ENCODE measurements at places on chromosomes 2 and 18.

DNA sequence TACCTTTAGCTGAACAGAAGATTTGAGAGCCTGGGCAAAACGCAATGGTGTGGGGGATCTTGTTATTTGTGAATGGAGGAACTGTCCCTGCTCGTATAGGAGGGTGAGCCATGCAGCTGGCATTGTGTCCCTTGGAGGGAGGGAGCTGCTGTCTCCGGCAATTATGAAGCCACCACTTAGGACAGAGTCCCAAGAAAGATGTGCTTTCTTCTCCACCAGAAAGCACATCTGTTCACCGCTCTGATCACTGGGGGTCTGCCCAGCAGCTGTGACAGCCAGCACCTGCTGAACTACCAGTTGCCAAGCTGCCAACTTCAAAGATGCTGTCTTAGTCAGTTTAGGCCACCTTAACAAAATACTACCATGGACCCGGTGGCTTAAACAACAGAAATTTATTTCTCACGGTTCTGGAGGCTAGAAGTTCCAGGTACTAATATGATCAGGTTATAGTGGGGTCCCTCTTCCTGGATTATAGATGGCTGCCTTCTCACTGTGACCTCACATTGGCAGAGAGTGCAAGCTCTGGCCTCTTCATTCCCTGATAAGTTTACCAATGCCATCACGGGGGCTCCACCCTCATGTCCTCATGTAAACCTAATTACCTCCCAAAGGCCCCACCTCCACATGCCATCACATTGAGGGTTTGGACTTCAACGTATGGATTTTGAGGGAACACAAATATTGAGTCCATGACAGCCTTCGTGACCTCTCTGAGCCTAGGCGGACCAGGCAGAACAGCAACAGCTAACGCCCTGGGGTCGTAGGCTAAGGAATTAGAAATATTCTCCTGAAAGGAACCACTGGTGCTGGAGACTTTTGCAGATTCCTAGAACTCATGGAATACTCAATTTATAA is 148.3 kb downstream of the RHBDD1 start:
- no peak for DNase-seq

- no peak for DNase-seq
Measured at GRCh38 chr2:157853211-157853610, 22.9 kb downstream of the ACVR1 start.

DNA sequence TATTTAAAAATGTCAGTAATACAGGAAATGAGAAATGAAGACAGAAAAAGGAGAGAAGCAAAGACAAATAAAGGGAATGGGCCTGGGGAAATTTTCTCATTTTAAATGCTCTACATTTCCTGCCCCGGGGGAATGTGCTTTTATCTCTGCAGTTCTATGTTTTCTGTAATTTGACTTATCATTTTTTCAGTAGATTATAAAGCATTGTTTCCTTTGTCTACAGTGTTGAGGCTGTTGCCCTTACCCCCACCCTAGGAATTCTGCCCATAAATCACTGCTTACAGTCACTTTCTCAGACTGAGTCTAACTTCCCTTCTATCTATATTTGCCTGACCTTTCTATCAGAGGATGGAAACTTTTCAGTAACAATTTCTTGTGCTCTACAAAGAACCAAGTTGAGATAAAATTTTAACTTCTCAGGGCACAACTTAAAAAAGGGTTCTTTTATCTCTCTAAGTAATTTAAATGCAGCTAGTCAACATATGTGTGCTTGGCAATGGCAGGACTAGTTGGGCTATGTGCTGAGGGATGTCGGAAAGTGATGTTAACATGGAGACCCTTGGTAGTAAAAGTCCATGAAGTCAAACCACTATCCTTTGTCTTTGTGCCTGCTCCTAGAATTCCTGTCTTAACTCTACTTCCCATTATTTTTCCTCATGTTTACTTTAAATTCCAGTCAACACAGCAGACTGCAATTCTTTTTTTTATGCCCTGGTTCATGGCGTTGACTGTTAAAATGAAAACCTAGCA is 146.5 kb upstream of the MMADHC start:
- DNase-seq: no peak

DNA sequence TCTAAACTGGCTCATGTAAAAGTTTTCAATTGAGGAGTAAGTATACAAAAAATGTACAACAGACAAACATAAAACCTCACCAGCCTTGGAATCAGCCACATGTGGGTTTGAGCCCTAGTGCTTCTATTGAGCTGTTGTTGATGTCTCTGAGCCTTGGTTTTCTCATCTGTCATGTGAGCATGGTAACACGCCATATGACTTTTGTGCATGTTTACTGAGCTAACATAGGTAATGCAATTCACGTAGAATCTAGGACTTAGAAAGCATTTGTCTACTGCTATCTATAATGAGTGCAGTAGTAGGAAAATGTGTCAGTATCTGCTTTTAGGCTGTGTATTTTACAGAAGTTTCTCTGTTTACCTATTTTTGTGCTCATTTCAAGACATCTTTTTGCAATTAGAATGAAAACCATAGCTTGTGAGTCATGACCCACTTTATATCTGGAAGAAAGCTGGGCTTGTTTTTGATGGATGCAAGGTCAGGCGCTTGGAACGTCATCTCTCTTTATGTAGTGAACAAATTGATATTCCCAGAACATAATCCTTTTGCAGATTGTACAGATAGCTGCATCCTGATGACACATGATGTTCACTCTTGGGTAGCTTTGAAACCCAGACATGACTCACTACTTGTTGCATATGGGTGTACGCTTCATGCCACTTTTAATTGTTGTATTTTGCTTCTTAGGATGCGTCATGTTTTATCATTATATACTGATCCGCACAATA is 94.3 kb downstream of the RNF144A start:
- no peak for DNase-seq

DNA sequence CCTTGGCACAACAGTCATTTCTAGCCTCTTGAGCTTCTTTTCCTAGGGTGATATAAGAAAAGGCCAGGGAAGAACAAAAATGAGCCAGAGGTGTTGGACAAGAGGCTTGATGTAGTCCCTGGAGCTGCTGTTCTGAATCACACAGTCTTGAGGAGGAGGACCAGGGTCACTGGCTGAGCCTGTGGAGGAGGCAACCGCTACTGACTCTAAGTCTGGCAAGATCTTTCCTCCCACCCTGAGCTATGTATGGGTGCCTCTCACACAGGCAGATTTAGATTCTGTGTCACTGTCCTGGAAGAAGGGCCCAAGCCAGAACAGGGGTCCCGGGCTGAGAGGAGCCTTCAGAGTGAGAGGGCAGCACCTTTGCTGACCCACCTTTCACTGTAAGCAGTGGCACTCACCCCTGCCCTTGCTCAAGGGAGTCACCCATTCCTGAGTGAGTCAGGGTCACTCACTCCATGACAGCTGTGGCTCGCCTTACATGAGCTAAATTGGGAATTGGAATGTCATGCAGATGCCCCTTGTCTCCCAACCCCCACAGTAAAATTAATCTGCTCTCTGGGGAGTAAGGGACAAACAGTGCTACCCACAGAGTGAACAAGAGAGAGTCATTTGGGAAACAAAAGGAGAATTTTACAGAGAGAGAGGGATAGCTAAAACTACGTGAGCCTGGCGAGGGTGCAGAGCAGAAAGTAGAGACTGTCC is at the start of gene TRIM54:
Gene TRIM54, plus strand, starts transcription at position 575 of the 705 bp plus-strand sequence. CDS start 303 bp downstream, outside the sequence.
- DNase-seq: no peak

DNA sequence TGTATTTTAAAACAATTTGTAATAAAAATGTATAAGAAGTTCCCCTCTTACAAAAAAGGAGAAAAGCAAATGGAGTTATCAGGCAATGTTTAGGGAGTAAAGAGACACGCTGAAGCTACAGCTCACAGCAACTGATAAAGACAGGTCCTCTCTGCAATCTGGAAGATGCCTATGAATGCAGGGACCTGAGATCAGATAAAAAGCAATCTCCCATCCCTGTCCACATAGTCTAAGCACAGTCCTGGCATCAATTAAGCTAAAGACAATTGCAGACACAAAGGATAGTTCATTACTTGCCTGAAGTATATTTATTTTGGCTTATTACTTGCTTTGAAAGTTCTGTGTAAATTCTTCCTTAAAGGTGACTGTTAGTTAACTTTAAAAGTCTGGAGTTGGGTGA is 5.0 kb downstream of the EIF2AK3 start:
- DNase-seq: no peak

DNA sequence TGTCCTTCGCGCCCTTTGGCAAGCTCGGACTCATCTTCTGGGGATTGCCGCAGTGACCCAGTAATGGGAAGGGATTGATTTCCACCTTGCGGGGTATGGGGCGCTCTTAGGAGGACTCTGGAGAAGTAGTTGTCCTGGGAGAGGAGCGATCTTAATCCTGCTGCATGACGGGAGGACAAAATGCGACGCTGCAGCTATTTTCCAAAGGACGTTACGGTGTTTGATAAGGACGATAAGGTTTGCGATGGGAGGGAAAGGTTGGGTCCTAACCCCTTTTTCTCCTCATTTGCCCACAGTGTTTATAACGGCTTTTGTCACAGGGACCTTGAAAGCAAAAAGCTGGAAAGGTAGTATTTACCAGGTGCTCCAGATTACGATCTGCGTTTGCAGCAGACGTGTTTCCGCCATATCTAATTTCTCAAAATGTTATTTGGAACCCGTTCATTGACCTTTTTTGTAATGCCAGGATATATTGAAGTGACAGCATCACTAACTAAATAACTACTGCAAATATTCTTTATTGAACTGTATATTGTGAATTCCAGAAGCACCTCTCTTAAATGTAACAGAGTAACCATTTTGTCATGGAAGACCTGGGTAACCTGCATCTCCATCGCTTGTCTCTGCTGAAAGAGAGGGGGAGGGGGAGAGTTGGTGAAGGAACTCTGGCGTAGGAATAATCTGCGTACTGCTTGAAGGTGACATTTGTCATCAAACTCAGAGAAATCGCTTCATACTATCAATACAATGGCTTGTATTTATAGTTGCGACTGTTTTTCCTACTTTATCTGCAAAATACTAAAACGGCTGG is 590 bp downstream of the MDH1 start:
- peak; percentile 68 for DNase-seq

GRCh38 chr18:27049969-27050368 is 135.1 kb downstream of the CHST9 start:
- DNase-seq: no peak

DNA sequence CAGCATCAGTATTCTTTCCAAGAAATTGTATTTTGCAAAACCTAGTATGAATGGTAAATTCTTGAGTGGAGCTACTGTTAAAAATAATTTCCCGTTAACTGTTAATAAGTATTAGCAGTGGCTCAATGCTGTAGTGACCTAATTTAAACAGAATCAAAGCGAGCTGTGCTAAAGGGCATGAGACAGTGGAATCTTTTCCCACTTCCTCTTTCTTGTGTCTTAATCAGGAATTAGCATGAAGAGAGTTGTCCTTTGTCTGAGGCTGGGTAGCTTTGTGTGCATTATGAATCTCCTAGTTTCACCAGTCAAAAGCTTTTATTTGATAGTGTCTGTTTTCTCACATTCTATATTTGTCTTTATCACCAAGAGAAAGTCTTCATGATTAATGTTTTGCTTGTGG is 298.8 kb upstream of the GCFC2 start:
- no peak for DNase-seq

GRCh38 chr18:5895876-5896740 is 786 bp upstream of the TMEM200C start:
- peak; percentile 6 for DNase-seq

DNA sequence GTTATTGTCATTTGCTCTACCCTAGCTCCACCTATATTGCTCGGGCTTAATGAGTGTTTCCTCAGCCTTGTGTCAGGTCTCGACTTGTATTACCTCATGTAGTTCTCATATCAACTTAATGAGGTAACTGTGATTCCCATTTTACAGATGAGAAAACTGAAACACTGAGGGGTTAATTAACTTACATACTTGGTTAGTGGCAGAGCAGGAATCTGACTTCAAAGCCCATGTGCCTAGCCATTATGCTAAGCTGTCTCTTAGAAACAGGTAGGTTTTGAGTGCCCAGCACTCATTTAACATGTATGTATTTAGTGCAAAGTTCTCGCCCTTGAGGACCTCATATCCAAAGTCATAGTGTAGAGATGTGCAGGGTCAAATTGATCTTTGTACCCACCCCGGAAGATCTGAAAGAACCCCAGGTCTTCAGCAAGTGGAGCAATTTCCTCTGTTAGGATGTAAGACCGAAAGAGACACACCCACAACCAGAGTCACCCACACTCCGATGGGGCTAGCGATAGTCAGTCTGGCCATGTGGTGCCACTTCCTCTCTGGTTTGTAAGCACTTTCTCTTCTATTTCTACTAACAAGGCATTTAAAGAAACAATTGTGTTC is 121.0 kb upstream of the SLC39A10 start:
- DNase-seq: no peak

DNA sequence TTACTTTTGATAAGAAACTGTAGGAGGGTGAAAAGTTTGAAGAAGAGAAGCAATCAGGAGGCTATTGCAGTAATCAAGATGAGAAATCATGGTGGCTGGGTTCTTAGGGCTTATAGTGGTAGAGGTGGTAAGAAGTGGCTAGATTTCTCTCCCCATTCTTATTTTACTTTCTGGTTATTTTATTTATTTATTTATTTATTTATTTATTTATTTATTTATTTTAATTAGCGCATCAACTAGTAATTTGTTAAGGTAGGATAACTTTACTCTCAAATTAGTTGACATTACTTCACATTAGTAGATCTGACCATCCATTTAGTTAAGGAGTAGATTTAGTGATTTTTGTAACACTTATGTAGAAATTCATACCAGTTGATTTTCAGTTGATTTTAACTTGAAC is 77.4 kb downstream of the PIK3C3 start:
- no peak for DNase-seq

DNA sequence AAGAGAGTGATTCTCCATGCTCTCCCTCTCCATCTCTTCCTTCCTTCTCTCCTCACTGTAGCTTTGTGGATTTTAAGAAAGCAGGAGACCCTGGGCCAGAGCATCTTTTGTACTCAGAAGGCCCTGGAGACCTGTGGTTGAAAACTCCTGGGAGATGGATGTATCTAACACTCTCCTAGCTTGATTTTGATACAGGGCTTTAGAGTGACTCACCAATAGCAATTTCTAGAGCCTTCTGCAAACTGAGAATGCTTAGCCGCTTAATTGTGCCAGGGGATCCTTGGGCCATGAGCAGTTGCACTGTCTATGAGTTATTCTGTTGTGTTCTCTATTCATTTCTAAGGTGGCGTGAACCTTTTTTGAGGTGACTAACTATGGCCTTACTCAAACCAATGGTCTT is 17.7 kb downstream of the HOXD1 start:
- no peak for DNase-seq

DNA sequence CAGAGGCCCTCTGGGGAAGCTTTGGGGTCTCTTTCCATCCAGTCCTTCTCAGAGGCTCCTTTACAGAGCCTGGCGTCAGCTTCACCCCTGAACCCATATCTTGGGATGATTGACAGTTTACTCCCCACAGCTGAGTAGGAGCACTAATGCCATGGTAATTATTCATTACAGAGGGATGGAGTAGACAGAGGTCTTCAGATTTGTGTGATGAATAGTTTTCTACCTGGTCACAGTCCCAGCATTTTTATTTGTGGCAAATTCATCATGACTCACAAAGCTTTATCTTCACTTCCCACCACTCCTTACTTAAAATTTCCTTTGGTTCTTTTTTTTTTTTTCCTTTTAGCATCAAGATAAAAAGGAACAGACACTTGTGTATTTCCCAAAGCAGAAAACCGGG is 104.2 kb downstream of the CCDC85A start:
- DNase-seq: no peak

- DNase-seq: no peak
Measured at GRCh38 chr18:60232541-60232940, 140.0 kb downstream of the MC4R start.

GRCh38 chr2:9950521-9951271 is 797 bp upstream of the GRHL1 start:
- no peak for DNase-seq

GRCh38 chr2:196324211-196324610 is 152.8 kb upstream of the STK17B start:
- no peak for DNase-seq
